ENCODE measurements at places on chromosomes 5 and 9. TPM values are rescaled to one million over a fixed set of nuclear protein-coding genes. Genes with fewer than 3 reads are reported as not detected.

GRCh38 chr9:107942291-107942690 is 452.7 kb upstream of the KLF4 start:
- no peak overlapping the region for H3K4me3 ChIP-seq
- no peaks in the 10 kb centered on the region for H3K27me3 ChIP-seq
- H3K36me3 ChIP-seq: no peaks in the 10 kb centered on the region
- H3K4me1 ChIP-seq: no peaks in the 10 kb centered on the region

DNA sequence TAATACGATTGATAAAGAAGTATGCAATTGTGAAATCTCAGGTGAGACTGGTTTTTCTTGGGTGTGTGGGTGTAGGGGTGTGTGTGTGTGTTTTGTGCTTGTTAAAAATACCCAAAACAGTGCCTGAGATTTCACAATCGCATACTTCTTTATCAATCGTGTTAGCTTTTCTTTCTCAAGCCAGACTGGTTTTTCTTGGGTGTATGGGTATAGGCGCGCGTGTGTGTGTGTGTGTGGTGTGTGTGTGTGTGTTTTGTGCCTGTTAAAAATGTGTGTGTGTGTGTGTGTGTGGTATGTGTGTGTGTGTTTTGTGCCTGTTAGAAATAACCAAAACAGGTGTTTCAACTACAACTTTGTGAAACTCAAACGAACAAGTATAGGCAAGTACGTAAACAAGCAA is 53.7 kb downstream of the CERT1 start:
- no peaks in the 10 kb centered on the region for H3K4me1 ChIP-seq
- H3K27ac ChIP-seq: no peak overlapping the region
- H3K36me3 ChIP-seq: no peaks in the 10 kb centered on the region

DNA sequence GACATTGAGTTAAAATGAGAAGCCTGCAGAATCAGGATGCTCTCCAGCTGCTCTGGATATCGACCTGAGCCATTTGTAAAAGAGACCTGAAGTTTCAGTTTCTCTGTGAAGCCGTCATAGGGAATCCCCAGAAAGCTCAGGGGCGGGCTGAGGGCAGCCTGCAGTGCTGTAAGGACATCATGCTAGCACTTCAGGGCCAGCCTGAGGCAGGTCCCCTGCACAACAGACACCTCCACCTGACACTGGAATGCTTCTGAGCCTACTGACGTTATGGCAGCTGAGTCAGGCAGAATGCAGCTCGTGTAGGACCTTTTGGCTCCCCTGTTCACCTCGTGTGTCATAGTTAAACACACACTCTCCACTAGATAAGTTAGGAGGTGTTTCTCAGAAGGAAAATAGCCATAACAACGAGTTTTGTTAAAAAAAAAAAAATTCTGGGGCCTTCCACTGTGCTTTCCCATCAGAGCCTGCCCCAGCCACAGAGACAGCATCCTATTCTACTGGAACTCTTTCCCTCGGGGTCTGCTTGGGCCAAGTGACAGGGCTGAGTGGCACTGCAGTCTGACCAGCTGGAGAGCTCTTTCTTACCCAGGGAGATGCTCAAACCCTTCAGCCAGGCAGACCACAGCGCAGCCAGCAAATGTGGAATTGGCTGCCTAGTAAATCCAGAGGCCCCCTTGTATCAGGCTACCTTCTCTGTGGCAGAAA is 354.9 kb downstream of the DIRAS2 start:
- H3K27me3 ChIP-seq: no peaks in the 10 kb centered on the region
- H3K36me3 ChIP-seq: no peaks in the 10 kb centered on the region
- no peaks in the 10 kb centered on the region for H3K4me1 ChIP-seq
- no peak overlapping the region for H3K27ac ChIP-seq
- no peak overlapping the region for H3K4me3 ChIP-seq
- no peak for DNase-seq

ELL2 gene
- total RNA-seq: 168 TPM

ZDHHC11B gene
- total RNA-seq: 3.9 TPM

DNA sequence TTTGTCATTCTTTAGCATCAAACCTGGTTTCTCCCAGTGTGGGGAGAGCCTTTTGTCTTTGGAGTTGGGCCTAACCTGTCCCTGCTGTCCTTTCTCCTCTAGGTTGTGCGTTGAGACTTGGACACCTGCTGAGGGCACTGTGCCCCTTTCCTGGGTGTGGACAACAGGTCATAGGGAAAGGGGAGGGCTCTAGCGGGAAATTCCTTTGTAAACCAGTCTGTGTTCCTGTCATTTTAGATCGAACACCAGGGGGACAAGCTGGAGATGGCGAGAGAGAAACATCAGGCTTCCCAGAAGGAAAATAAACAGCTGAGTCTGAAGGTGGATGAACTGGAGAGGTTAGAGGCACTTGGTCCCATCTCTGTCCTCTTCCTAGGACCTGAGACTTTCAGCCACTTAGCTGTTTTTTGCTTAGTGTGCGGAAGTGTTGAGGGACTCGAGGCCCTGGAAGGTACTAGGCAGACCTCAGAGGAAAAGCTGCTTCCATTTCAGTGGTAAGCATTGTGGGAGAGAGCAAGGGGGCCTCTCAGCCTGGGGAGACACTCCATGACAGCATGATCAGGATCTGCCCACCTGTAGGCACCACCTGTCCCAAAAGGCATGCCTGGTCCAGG is 8.6 kb upstream of the GLE1 start:
- no peaks in the 10 kb centered on the region for H3K36me3 ChIP-seq
- H3K4me1 ChIP-seq: no peaks in the 10 kb centered on the region
- no peak for DNase-seq
- no peak overlapping the region for H3K4me3 ChIP-seq
- no peaks in the 10 kb centered on the region for H3K27me3 ChIP-seq

ADAMTS12 gene
- 17.4 TPM for total RNA-seq

DNA sequence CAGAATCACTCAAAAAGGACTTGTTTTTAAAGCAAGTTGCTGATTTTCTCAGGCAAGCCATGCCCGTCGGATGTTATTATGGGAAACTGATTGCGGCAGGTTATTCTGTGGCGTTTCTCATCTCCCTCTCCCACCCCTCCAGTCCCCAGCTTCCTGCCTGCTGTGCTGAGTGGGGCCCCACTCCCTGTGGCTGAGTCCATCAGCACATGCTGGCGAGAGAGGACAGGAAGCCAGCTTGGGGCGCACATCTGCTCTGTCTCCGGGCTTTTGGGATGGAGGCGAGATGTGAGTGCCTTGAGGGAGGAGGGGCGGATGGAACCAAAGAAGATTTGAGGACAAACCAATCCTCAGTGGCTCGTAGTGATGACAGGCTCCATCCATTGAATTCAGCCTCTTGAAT is 108.0 kb downstream of the DAPK1 start:
- peaks cover 8% of the 10 kb centered on the region for H3K27me3 ChIP-seq
- H3K4me3 ChIP-seq: no peak overlapping the region
- H3K36me3 ChIP-seq: no peaks in the 10 kb centered on the region
- H3K4me1 ChIP-seq: no peaks in the 10 kb centered on the region
- H3K27ac ChIP-seq: no peak overlapping the region

- no peaks in the 10 kb centered on the region for H3K4me1 ChIP-seq
- H3K36me3 ChIP-seq: no peaks in the 10 kb centered on the region
- DNase-seq: no peak
- H3K4me3 ChIP-seq: no peak overlapping the region
- no peaks in the 10 kb centered on the region for H3K27me3 ChIP-seq
- no peak overlapping the region for H3K27ac ChIP-seq
Observed at GRCh38 chr5:78405829-78406750, 45.7 kb downstream of the SCAMP1 start.

- no peak overlapping the region for H3K4me3 ChIP-seq
- H3K27ac ChIP-seq: no peak overlapping the region
- no peak for DNase-seq
Observed at GRCh38 chr5:179416114-179416822, 71.0 kb upstream of the ADAMTS2 start.

GRCh38 chr5:68444833-68445232 is 229.3 kb downstream of the PIK3R1 start:
- peak; percentile 70 for DNase-seq
- peak overlapping the region; percentile 30 for H3K4me3 ChIP-seq
- peak overlapping the region; percentile 91 for H3K27ac ChIP-seq
- H3K27me3 ChIP-seq: no peaks in the 10 kb centered on the region

CARD6 gene
- 16.7 TPM for total RNA-seq

DNA sequence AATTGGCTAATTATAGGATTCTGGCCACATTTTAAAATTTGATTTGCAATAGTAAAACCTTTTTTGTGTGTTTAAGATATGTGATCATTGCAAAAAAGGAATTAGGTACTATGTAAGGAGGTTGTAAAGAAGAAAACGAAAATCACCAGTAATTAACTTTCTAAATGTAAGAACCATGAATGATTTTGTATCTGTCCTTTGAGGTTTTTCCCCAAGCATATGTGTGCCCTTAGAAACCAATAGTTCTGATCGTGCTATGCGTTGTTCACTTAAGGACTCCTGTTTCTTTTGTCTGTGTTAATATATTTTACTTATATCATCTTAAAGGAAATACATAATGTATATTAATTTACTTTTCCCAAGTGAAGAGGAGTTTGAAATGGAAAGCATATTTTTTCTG is 410.2 kb downstream of the PSAT1 start:
- H3K4me1 ChIP-seq: no peaks in the 10 kb centered on the region
- no peaks in the 10 kb centered on the region for H3K27me3 ChIP-seq
- H3K4me3 ChIP-seq: no peak overlapping the region
- DNase-seq: no peak
- no peak overlapping the region for H3K27ac ChIP-seq
- H3K36me3 ChIP-seq: no peaks in the 10 kb centered on the region

DNA sequence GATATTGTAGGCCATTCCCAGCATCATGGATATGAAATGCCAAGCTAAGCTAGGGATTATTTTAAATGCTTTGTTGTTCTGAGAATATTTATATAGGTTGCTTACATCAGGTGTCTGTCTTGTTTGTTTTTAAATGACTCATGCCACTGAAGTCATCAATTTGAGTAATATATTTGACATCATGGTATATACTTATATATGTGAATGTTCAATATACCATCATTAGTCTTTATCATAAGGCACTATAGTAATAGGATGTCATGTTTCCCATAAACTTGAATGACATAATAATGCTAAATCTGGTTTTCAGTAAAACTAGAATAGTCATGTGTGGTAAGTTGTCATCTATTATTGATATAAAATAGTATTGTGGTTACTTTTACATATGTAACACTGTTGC is 13.1 kb downstream of the C9orf85 start:
- H3K27me3 ChIP-seq: no peaks in the 10 kb centered on the region
- no peaks in the 10 kb centered on the region for H3K4me1 ChIP-seq

GRCh38 chr9:137603879-137604278 is 1.6 kb upstream of the ARRDC1 start:
- no peak for DNase-seq
- H3K4me3 ChIP-seq: no peak overlapping the region
- no peak overlapping the region for H3K27ac ChIP-seq
- H3K4me1 ChIP-seq: peaks cover 15% of the 10 kb centered on the region

- H3K27ac ChIP-seq: no peak overlapping the region
- no peaks in the 10 kb centered on the region for H3K36me3 ChIP-seq
- no peaks in the 10 kb centered on the region for H3K27me3 ChIP-seq
- no peaks in the 10 kb centered on the region for H3K4me1 ChIP-seq
- no peak for DNase-seq
Observed at GRCh38 chr5:167629634-167630033, 661.8 kb upstream of the WWC1 start.

- no peaks in the 10 kb centered on the region for H3K36me3 ChIP-seq
- no peaks in the 10 kb centered on the region for H3K4me1 ChIP-seq
- H3K27me3 ChIP-seq: no peaks in the 10 kb centered on the region
- H3K27ac ChIP-seq: peak overlapping the region; percentile 34
Observed at GRCh38 chr5:115455301-115455707, 89.3 kb downstream of the FEM1C start.

RNF183 gene
- 3.5 TPM for total RNA-seq

ZFP37 gene
- total RNA-seq: 2.9 TPM

- no peaks in the 10 kb centered on the region for H3K4me1 ChIP-seq
- no peaks in the 10 kb centered on the region for H3K36me3 ChIP-seq
- no peaks in the 10 kb centered on the region for H3K27me3 ChIP-seq
- no peak overlapping the region for H3K4me3 ChIP-seq
Observed at GRCh38 chr9:89869793-89870580, 265.2 kb downstream of the GADD45G start.

GRAMD2B gene
- 103 TPM for total RNA-seq

DNA sequence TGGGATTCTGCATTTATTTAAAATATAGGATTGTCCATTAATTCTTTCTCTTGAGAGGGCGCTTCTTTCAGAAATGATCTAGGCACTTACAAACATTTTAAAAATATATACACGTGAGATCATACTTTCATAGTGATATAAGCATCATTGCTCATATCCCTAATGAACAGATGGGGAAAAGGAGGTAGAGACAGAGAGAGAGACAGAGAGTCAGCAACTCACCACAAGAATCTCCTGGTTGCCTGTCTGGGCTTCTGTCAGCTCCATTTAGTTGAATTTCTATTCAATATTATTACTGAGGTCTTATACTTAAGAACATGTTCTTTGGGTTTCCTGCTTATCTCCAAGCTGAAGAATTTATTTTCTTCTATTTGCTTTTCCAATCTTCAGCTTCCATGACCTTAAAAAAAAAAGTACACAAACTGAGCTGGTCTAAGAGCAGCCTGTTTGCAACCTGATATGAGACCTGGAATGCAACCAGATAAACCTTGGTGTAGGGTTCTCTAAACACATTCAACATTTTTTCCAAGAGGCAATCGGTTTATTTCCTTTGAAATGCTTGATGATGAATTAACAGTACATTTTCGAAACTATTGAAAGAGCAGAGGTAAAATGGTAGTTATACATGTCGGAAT is 51.6 kb upstream of the LIFR start:
- no peak for DNase-seq
- no peaks in the 10 kb centered on the region for H3K4me1 ChIP-seq
- no peak overlapping the region for H3K27ac ChIP-seq
- H3K4me3 ChIP-seq: no peak overlapping the region
- no peaks in the 10 kb centered on the region for H3K36me3 ChIP-seq

NEUROG1 gene
- total RNA-seq: not detected

GRCh38 chr9:123359106-123359505 is 3.1 kb downstream of the CRB2 start:
- no peak overlapping the region for H3K4me3 ChIP-seq
- H3K27me3 ChIP-seq: no peaks in the 10 kb centered on the region
- no peaks in the 10 kb centered on the region for H3K4me1 ChIP-seq
- H3K36me3 ChIP-seq: no peaks in the 10 kb centered on the region
- H3K27ac ChIP-seq: no peak overlapping the region

DNA sequence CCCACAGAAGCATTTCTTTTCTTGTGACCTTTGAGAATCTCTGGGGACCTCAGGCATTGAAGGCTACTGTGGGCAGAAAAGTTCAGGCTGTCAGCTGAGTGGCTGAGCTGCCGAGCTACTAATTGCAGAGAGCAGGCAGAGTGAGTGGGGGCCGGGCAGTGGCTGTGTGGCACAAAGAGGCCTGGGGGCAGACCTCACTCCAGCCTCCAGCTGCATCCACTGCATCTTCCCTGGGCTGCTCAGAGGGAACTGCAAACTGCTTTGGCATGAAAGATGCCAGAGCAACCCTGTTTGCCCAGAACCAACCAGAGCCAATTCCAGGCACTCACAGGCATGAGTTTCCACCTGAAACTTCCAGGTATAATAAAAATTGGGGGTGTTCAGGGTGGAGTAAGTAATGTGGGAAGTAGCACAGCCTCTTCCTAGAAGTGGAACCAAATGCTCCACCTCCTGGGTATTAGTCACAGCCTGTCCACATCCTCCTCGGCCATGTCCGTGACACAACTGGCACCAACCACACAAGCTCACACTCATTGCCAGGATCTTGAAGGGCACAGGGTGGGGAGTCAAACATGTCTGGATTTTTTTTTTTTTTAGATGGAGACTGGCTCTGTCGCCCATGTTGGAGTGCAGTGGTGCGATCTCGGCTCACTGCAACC is 548.9 kb downstream of the BNC2 start:
- no peaks in the 10 kb centered on the region for H3K27me3 ChIP-seq
- H3K4me1 ChIP-seq: no peaks in the 10 kb centered on the region

- no peaks in the 10 kb centered on the region for H3K27me3 ChIP-seq
- no peak overlapping the region for H3K27ac ChIP-seq
- H3K4me1 ChIP-seq: no peaks in the 10 kb centered on the region
Observed at GRCh38 chr5:141725891-141726290, 43.9 kb upstream of the ARAP3 start.
